NCI-H1105 treated with DMSO at 0.1 percent for 48 hours (cell line): ENCODE measurements at places on chromosomes 1 and 21.

GRCh38 chr1:219757890-219758289, 145.0 kb upstream of the ZC3H11B start:
- peak; percentile 8 for DNase-seq

GRCh38 chr1:43435146-43436145, 18.3 kb downstream of the HYI start:
- DNase-seq: no peak

DNA sequence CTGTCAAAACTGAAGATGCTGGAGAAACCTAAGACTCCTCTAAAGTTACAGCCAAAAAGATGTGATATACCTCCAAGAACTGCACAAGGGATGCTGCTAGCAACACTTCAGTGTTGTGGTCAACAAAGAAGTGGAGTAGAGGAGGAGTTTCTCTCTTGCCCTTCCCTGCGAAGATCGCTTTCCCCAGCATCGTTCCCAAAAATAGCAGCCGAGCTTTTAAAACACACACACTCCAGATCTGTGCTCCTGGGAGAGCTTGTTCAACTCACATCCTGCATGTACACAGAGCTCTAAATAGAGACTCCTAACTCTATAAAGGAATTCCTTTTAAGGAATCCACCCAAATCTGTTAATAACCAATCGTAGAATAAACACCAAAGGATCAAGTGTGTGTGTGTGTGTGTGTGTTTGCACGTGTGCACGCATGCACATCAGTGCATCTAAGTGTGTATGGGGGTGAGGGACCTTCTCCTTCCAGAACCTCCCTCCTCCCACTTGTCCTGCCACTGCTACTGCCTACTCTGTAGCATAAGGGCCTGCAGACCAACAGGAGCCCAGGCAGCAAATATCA, 58.5 kb downstream of the PSMG1 start:
- no peak for DNase-seq

- no peak for DNase-seq
These were observed 156.2 kb downstream of the TPR start for GRCh38 chr1:186218654-186219352.

DNA sequence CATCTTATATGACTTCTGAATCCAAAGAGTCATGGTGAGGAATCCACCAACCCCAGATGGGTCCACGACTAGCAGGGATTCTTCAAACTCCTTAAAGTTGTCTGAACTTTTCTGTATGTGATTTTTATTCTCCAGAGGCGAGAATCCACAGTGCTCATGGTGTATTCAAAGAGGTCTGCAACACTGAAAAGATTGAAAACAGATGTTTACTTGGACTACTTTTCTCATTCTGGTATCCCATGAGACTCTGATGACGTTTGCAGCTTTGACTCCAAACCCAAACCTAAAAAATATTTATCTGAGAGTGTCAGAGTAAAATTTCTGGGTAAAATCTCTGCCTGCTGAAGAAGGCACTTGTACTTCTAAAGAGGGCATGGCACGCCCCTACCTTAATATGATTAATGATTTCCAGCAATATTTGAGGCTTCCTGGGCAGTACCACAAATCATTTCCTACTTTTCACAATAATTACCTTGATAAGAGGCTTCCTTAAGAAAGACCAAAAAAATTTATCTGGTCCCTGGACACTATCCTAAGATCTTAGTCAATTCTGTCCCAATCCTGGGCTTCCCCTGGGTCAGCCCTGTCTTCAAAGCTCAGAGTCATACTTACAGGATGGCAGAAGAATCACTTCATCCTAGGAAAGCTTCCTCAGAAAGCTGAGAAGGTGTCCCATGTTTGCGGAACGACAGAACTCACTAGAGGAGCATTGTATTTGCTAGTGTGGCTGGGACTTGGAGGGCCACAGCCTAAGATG, 76.5 kb upstream of the MAP10 start:
- DNase-seq: no peak

DNA sequence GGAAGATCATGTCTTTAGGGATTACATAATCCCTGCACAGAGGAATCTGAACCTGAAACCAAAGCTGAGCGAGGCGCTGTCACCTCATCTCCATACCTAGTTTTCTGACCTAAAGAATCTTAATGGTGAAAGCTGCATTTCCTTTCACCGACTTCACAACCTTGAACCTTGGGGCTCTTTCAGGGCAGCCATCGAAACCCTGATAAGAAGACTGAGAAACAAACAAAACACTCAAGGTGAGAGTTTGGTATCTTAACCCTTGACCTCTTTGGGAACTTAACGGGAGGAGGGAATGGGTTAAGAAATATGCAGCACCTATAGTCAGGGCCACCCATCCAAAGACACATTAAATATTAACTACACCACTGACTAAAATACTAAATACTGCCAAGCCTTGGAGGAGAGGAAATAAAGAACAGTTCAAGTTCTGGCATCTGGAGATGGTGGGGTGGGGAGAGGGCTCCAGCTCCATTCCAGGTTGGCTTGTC, 2.0 kb downstream of the C1orf116 start:
- no peak for DNase-seq

- no peak for DNase-seq
These were observed 248.9 kb downstream of the NTNG1 start for GRCh38 chr1:107389410-107390396.

DNA sequence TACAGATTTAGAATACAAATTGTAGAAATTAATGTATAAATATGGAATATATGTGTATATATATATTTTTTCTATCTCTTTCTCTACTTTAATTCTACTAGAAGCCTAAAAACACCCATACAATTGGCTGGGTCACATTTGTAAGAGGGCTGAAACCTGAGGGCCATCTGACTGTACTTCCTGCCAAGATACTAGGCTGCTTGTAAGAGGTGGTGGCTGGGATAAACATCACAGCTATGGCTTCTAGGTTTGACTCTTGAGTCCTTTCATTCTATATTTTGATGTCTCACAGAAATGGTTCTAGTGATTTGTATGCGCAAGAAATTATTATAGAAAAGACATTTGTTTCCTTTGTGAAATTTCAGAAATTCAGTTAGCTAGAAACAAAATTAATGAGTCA, 1155.2 kb upstream of the B3GALT2 start:
- no peak for DNase-seq

- DNase-seq: no peak
These were observed 92.2 kb upstream of the TRABD2B start for GRCh38 chr1:48089356-48089891.

- no peak for DNase-seq
These were observed 1.6 kb downstream of the ALX3 start for GRCh38 chr1:110068646-110069403.

DNA sequence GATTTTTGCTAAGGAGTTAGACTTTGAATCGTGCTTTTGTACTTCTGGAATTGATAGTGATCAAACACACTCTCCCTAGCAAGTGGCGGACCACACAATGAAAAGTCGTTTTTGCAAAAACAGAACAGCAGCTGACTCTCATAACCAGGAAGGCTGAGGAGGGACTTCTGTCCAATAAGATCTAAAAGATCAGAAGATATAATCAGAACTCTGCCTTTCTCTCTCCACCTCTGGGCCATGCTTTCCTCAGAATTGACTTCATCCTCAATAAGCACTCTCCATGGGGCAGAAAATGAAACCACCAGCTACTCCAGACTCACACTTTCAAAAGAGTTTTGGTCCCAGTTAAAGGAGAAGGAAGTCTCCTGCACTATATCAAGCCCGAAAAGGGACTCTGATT, 55.3 kb upstream of the SAMD13 start:
- no peak for DNase-seq

- DNase-seq: no peak
These were observed 74.3 kb downstream of the DHRS3 start for GRCh38 chr1:12543740-12544154.

GRCh38 chr1:218711884-218712674, 366.9 kb downstream of the TGFB2 start:
- no peak for DNase-seq

GRCh38 chr1:246930830-246931548, 759 bp downstream of the AHCTF1 start:
- peak; percentile 29 for DNase-seq

GRCh38 chr1:143680304-143680703, 291.5 kb downstream of the FAM72C start:
- no peak for DNase-seq

DNA sequence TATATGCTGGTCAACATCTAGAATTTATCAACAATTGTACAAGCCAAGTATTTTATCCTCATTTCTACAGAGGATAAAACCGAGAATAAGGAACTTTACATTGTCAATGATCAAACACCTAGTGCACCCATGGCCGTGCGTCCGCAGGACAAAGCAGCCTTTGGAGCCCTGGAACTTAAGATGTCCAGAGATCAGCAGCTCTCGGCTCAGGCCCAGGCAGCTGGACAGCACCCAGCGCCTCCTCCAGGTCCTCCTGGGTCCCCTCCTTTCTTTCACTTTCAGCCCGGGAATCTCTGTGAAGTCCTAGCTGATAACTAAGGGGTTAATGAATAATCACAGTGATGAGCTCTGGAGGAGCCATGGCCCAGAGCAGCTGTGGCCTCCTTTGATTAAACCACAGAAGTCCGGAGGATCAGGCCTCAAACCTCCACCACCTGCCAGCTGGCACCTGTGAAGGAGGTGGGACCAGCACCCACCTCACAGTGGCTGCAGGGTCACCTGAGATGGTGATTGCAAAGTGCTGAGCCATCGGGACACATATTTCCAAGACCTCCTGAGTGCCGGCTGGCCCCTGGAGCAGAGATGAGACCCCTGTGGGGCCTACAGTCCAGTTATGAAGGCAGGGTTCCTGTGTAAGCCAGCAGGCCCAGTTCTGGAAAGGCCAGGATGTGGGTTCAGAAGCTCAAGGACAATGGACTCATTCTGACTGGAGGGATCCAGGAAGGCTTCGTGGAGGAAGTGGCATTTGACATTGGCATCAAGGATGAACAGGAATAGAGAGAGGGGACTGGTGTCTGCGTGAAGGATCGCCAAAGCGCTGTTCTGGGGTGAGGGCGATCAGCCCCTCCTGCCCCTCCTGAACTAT, 11.6 kb upstream of the SAMD11 start:
- DNase-seq: no peak

DNA sequence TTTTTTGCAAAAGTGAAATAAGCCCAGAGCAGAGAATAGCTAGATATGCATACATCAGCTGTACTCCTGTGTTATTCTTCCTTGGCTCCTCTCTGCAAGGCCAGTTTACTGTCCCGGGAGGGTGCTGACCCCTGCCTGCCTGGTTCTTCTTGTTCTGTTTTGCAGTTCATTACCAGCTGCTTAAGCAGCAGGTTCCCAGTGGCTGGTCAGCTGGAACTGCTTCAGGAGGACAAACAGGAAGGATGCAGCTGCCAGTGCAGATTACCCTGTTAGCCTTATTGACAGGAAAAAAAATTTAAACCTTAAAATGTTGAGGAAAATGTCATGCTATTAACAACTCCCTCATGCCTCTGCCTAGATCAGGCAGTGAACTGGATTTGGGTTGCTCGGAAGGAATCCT, 16.0 kb upstream of the LRIG2 start:
- DNase-seq: no peak

DNA sequence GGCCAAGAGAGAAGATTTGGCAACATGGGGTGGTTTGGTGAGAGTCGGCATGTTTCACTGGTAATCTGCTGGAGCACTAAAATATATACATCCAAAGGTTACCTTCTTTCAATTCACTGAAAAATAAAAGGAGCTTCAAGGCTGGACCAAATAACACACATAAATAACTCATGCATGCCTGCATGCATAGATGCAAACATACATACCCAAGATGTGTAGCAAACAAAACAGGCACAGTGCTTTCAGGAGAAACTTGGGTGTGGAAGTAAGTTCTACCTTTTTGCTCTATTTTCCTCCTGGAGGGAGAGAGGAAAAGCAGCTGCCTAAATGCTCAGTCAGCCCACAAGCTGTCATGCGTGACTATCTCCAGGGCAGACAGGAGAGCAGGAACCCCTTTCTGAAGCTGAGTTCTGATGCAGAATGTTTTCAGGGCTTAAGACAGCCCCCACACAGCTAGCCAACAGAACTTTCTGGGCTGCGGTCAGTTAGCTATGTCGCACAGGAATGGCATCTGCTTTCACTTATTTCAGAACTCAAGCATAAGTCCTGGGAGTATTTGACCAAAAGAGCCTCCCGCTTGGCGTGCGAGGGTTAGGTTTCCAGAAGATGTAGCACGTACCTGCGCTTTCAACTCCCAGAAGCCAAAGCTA, 166.2 kb downstream of the TOMM20 start:
- DNase-seq: no peak

GRCh38 chr1:64530969-64531692, 61.2 kb downstream of the CACHD1 start:
- no peak for DNase-seq

- no peak for DNase-seq
These were observed 5.6 kb downstream of the MCOLN2 start for GRCh38 chr1:84991097-84991920.

- no peak for DNase-seq
These were observed 6.2 kb downstream of the KRTAP10-12 start for GRCh38 chr21:44702973-44703730.

DNA sequence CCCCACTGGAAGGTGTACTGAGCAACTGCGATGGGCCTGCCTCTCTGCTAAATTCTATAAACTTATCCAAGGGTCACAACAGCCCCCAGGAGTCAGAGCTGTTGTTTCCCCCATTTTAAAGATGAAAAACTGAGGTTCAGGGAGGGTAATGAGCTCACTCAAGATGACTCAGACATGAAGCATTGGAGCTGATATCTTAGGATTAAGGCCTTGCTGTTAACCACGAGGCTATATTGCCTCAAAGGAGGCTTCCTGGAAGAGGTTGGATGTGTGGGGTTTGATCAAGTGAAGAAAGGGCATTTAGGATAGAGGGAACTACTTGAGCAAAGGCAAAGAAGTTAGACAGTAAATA, 6.7 kb downstream of the LDLRAP1 start:
- DNase-seq: no peak

DNA sequence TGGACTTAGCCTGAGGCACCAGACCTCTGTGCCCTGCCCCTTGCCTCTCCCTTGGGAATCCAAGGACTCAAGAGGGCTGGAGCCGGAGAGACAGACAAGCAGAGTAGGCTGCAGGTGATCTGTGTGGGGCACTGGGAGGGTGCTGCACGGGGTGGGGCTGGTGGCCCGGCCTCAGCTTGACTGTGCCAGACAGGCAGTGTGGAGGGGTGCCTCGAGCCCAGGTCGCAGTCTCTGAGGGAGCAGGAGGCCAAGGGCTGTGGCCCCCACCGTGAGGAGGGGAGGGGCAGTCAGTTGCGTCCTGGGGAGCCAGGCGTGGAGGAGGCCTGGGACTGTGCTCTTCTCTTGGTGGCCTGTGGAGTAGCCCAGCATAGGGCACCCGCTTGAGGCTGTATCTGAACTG, 4.0 kb downstream of the GABRD start:
- no peak for DNase-seq

GRCh38 chr1:94020764-94021579, 100.0 kb downstream of the ABCA4 start:
- no peak for DNase-seq

DNA sequence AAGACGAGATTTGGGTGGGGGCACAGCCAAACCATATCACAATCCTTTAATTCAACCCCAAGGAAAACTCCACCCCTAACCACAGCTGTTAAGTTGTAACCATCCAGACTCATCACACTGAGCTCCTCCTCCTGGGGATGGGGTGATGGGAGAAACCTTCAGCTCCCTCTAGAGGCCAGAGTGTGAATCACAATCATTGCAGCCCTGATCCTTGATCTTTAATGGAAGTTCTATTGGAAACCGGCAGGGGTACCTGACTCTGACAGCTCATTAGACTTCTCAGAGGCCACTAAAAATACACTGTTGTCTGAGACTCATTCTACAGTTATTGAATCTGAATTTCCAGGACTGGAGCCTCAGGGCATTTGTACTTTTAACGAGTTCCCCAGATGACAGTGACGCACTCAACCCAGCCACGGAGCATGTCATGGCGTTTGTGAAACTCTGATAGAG, 127.2 kb downstream of the IGSF21 start:
- peak; percentile 39 for DNase-seq

GRCh38 chr1:212669102-212669501, 30.5 kb downstream of the BATF3 start:
- DNase-seq: peak; percentile 8

- no peak for DNase-seq
These were observed 186.7 kb downstream of the HFM1 start for GRCh38 chr1:91217911-91218310.
